ENCODE measurements at places on chromosomes 5 and 9.

- no peak for DNase-seq
Measured at GRCh38 chr5:37844009-37844408, 4.2 kb upstream of the GDNF start.

GRCh38 chr5:4762316-4762715 is 377.8 kb upstream of the ADAMTS16 start:
- DNase-seq = no peak

DNA sequence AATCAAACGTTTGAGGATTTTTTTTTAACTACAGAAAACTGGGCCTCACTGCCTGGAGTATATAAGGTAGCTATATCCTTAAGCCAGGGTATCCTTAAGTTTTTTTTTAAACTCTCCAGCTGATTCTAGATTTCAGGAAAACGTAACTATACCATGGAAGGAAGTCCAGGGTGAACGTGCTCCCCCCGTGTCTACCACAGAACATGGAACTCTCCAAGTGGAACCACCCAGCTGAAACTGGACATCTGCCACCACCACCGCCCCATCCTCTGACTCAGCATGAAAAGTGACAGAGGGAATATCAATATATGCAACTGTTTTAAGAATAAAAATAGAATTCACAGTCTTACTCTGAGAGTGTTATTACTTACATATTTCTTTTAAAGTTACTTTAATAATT is 61.3 kb downstream of the DROSHA start:
- no peak for DNase-seq

DNA sequence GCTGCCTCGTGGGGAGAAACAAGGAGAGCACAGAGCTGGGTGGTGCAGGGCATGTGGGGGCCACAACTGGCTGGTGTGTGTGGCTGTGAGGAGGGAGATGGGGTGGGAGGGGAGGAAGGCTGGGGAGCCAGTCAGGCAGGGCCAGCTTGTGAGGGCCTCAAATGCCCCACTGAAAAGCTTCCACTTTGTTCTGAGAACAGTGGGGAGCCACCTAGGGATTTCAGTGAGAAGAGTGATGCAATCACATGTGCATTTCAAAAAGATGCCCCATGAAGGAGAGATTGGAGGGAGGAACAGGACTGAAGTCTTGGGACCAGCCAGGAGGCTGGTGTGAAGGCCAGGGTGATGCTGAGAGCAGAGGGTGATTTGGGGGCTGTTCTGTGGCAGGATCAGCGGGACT is 1.3 kb downstream of the OR13J1 start:
- DNase-seq = no peak

GRCh38 chr5:93755716-93756115 is 14.3 kb upstream of the POU5F2 start:
- DNase-seq = no peak

GRCh38 chr5:74581988-74582365 is 58.6 kb downstream of the ENC1 start:
- no peak for DNase-seq

GRCh38 chr9:20725675-20726074 is 41.6 kb downstream of the FOCAD start:
- no peak for DNase-seq

GRCh38 chr5:36418152-36418979 is 116.7 kb upstream of the RANBP3L start:
- no peak for DNase-seq
